Skeletal muscle cell (primary cell): ENCODE measurements at places on chromosomes 6 and 20.

GRCh38 chr6:106079961-106080762, 6.0 kb upstream of the PRDM1 start:
- DNase-seq = no peak

- peak; percentile 31 for DNase-seq
Observed at GRCh38 chr20:39897058-39897457, 792.0 kb downstream of the MAFB start.

GRCh38 chr6:6629402-6629801, 40.9 kb downstream of the LY86 start:
- DNase-seq = no peak

GRCh38 chr20:44070139-44070900, 116.7 kb downstream of the JPH2 start:
- DNase-seq = no peak

DNA sequence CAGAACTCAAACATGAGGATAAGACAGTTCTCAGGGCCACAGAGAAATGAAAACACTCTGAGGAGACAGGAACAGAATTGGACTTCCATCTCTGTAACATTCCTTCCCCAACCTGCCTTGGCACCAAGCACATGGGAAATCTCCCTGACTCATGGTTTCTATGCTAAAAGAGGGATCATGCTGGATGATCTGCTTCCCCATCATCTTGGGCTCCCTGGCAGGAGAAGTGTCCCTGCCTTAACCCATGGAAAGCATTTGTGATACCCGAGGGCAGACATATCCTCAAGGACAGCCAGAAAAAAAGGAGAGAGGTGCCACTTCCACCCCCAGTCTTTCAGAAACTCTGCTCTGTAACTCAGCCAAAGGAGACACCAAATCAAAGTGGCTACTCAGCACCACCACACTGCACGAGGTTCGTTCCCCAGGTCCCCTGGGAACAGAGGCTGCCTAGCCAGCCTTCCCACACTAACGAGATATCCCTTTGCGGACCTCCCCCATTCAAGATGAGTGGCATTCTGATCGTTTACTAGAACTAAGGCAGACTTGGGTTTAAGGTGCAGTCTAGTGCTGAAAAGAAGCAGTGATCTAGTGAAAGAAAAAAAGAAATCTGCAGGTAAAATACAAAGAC, 34.8 kb downstream of the BLOC1S5 start:
- DNase-seq = no peak

DNA sequence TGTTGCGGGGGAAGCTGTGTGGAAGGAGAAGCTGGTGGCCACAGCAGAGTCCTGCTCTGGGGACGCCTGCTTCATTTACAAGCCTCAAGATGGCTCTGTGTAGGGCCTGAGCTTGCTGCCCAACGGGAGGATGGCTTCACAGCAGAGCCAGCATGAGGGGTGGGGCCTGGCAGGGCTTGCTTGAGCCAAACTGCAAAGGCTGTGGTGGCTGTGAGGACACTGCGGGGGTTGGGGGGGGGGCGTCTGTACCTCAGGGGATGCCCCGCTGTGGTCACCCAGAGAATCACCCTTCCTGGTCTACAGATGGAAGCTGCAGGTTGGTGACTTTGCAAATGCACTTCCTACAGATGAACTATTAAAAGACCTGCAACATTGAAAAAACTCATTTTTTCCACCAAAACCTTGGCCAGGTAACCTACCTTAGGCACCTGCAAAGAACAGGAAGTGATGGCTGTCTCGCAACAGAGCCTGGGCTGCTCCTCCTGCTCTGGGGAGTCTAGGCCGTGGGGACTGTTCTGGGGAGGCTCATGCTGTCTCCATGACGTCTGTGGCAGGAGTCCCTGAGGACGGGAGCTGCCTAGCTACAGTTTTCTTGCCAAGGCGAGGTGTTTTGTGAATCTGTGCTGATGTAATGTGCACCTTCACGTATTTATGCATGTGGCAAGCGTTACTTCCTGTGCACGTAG, 7.3 kb downstream of the NPBWR2 start:
- no peak for DNase-seq

GRCh38 chr6:2792330-2793110, 27.3 kb downstream of the WRNIP1 start:
- DNase-seq = no peak

GRCh38 chr6:43021270-43022047, at the start of gene RRP36:
Gene RRP36 (plus strand): TSS chr6:43021623. CDS start chr6:43021655, 32 bp downstream.
- no peak for DNase-seq

DNA sequence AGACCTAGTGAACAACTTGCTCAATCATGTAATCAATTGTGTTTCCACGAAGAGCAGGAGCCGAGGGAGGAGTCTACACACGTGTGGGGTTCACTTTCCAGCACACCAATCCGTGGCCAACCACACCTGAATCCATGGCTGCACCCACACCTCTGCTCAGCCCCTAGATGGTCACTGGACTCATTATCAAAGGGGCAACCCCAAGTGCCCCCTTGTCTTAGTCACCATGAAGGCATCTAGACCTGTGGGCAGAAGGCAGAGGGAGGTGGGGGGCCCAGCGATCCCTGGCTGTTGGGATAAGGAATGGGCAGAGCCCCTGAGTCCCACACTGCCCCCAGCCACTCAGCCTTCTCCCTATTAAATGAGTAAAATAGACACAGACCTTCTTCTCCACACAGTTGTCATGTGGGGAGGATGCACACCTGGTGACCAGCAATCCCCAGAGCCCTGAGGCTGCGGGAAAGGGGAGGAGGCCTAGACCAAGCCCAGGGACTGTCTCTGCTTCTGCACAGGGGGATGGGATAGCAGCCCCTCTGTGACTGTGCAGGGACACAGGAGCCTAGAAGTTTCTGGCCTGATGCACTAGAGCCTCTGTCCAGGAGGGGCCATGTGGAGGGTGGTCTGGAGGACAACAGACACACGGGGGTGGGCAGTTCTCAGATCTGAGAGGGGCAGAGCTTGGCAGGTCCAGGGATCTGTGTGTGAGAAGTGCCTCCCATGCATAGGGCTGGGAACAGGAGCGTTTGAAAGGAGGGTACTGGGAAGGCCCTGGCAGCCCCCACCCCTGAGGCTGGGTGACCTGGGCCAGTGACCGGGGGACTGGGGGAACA, 1.9 kb upstream of the RAET1L start:
- no peak for DNase-seq

DNA sequence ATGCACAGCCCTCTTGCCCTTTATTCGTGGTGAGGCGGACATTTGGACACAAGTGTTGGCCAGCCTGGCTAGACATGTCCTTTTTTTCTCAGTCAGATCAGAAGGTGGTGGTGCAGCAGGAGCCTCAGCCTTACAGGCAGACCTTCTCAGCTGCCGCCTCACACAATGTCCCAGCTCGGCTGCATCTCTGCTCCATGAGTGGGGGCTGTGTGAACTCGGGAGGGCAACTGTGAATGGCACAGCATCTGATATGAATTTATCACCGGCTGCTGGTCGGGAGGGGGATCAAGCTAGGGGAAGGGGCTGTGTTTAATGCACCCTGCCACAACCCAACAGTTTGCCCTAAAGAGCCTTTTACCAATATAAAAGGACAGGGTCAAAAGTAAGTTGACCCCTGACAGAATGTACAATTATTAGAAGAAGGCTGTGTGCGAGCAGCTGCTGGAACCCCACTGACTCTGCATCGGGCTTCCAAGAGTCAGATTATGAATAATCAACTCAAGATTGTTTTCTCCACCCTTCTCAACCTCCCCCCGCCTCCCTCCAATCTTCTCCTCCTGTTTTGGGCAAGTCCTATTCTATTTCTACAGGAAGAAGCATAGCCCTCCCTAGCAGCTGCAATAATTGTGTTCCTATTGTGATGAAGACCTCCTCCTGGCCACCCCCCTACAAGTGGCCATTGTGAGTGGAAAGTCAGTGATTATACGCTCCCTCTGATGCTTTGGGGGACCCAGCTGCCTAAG, 245.2 kb downstream of the PKHD1 start:
- no peak for DNase-seq

- no peak for DNase-seq
Observed at GRCh38 chr20:47741669-47742608, 43.3 kb downstream of the SULF2 start.

DNA sequence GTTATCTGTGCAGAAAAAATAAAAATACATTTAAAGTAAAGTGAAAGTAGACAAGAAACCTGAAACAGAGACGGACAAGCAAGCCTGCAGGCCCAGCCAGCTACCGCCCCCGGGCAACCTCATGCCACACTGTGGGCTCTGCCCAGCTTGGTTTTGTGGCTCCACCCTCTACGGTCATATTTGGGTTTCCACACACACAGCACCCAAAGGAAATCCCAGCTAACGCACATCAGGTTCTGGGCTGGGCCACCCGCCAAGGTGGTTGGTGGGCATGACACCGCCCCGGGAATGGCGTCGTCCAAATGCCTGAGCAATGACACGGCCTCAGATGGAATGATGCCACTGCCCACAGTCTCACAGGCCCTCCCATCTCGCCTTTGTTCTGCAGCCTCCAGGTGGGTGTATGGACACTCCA, 22.9 kb downstream of the FAM110A start:
- peak; percentile 33 for DNase-seq

DNA sequence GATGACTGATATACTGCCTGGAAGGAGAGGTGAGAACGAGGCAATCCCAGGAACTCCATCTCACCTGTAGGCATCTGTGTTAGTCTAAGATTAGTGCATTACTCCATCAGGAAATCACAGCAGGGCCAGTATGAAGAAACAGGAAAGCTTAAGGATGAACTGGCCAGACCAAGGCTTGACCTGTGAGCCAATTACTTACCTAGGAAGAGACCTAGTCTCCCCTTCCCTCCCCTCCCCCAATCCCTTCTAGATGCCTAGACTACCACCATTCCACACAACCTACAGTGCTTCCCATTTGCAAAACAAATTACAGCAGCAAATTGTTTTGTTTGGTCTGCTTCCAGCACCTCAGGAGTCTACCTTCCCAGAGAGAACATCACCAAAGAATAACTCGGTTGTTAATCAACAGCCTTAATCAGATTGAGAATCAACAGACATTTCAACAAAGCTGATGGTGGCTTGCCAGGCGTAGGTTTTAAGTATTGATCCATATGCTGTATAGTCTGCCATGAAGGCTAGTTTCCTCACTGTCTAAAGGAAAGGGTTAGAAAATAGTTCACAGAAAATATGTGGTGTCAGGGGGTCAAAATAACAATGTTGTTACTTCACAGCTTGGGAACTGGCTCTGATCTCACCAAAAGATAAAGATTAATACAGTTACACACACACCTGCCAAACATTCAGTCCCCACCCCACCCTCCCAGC, 10.1 kb downstream of the PKHD1 start:
- no peak for DNase-seq

DNA sequence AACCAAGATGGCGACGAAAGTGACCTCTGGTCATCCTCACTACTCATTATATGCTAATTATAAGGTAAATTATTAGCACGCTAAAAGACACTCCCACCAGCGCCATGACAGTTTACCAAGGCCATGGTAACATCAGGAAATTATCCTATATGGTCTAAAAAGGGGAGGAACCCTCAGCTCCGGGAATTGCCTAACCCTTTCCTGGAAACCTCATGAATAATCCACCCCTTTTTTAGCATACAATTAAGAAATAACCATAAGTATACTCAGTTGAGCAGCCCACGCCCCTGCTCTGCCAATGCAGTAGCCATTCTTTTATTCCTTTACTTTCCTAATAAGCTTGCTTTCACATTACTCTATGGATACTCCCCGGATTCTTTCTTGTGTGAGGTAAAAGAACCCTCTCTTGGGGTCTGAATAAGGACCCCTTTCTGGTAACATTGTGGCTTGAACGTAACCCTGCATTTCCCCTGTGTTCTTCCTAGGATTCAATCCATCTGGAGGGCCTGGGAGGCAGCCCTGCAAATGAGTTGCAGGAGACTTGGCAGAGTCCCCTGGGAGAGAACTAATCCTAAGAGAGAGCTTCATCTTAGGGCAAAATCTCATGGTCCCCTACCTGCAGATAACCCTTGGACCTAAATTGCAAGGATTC, 225.6 kb upstream of the JARID2 start:
- no peak for DNase-seq

DNA sequence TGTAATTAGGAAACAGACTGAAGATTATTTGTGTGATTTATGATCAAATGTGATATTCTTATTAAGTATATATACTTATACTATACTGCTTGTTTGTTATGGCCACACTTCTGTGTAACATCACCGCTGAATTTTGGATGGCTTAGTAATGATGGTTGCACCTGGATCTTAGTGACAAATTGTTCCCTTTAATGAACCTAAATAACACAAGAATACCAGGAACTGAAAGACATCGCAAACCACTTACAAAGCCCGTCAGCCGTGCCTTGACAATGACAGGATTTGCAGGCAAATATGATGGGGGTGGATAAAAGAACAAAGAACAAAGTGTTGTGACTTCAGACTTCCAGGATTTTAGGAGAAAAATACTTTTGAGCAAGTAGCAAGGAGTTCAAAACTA, 67.1 kb downstream of the LAMP5 start:
- no peak for DNase-seq

DNA sequence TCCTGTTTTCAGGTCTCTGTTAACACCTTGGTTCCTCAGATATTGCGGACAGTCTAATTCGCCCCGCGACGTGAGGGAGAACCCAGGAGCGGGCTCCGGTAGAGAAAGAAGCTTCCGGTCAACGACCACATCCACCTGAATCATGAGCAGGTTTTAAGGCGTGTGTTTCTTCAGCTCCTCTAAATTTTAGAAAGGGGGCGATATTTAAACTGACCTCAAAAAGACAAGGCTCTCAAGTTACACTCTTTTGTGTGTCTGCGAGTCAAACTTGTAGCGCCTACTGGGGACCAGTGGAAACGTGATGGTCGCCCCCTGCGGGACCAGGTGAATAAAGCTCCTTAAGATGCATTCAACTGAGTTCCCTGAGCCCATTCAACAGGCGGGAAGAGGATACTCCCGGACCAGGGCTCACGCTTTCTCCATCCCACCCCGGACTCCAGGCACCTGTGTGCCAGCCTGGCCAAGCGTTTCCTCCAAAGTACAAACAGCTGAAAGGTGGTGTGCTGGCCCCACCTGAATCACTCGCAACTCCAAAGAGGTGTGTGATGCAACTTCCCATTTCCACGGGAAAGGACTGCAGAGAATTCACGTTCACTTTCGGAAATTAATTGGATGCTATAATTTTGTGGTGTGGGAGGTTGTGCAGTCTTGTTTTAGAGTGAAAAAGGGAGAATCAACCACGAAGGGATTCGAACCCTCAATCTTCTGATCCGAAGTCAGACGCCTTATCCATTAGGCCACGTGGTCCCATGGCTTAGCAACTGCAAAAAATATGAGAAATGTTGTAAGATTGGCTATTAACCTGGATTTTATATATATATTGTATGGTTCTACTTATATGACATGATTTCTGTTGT, 17.0 kb downstream of the GPX5 start:
- DNase-seq = peak; percentile 65

GRCh38 chr6:7544597-7544996, 3.1 kb downstream of the DSP start:
- DNase-seq = no peak
